Osteoblast (primary cell): ENCODE measurements at places on chromosomes 7 and 10. TPM values are rescaled to one million over a fixed set of nuclear protein-coding genes. Genes with fewer than 3 reads are reported as not detected.
A peak's percentile ranks its signal among the peaks of the same experiment; 100 is the strongest.

- no peak overlapping the region for H3K27ac ChIP-seq
- peaks cover 12% of the 10 kb centered on the region for H3K27me3 ChIP-seq
- DNase-seq: no peak
Measured at GRCh38 chr10:59078978-59079377, 97.5 kb upstream of the PHYHIPL start.

- H3K27me3 ChIP-seq: no peaks in the 10 kb centered on the region
- no peaks in the 10 kb centered on the region for H3K36me3 ChIP-seq
Measured at GRCh38 chr7:82373926-82374635, 69.5 kb downstream of the CACNA2D1 start.

DNA sequence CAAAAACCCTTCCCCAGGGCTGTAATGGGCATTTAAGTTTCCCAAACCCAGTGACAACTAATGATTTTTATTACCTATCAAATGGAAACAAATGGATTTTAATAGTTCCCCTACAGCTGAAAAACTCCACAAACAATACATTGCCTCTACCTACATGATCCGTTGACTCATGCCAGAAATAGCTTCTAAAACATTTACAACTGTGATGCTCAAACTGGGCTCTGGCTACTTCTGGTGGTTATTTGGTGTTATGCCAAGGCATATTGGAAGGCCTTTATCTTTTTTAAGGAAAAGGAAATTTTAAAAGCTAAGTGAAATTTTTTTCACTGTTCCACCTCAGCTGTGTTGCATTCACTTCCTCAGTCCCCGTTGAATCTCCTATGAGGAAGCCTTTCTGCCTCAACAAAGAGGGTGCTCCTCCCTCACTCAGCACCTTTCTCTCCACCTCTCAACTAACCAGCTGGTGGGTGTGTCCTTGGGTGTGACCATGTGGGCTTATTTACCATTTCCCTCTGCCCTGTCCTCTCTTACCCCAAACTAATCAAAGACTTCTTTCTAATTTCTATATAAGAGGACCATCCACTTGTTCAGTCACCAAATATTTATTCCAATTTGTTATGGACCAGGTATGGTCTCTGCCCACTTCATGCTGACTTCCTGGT lies 82.9 kb downstream of the PRTFDC1 start:
- DNase-seq: no peak
- H3K27ac ChIP-seq: no peak overlapping the region
- H3K27me3 ChIP-seq: no peaks in the 10 kb centered on the region

- H3K4me1 ChIP-seq: peaks cover 5% of the 10 kb centered on the region
- no peak for DNase-seq
- H3K36me3 ChIP-seq: no peaks in the 10 kb centered on the region
- peaks cover 24% of the 10 kb centered on the region for H3K27me3 ChIP-seq
Measured at GRCh38 chr10:113390896-113391295, 162.0 kb upstream of the HABP2 start.

DNA sequence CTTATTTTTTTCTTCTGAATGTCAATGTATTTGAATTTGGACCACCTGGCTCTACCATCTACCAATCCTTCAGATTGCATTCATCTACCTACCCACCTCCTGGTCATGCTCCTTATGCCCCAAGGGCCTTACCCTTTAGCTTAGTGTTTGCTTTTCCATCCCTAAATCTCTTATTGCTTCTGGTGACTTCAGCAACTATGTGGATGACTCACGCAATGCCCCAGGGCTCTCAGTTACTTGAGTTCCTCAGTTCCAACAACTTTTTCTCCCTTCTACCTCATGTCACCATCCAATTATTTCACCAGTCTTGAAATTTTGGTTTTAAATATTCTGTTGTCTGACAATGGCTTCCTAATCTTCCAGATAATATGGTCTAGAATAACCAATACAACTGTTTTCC lies 118.9 kb downstream of the CFAP58 start:
- peaks cover 5% of the 10 kb centered on the region for H3K27me3 ChIP-seq
- no peak for DNase-seq
- peak overlapping the region; percentile 28 for H3K27ac ChIP-seq
- no peak overlapping the region for H3K4me3 ChIP-seq
- H3K36me3 ChIP-seq: no peaks in the 10 kb centered on the region

DNA sequence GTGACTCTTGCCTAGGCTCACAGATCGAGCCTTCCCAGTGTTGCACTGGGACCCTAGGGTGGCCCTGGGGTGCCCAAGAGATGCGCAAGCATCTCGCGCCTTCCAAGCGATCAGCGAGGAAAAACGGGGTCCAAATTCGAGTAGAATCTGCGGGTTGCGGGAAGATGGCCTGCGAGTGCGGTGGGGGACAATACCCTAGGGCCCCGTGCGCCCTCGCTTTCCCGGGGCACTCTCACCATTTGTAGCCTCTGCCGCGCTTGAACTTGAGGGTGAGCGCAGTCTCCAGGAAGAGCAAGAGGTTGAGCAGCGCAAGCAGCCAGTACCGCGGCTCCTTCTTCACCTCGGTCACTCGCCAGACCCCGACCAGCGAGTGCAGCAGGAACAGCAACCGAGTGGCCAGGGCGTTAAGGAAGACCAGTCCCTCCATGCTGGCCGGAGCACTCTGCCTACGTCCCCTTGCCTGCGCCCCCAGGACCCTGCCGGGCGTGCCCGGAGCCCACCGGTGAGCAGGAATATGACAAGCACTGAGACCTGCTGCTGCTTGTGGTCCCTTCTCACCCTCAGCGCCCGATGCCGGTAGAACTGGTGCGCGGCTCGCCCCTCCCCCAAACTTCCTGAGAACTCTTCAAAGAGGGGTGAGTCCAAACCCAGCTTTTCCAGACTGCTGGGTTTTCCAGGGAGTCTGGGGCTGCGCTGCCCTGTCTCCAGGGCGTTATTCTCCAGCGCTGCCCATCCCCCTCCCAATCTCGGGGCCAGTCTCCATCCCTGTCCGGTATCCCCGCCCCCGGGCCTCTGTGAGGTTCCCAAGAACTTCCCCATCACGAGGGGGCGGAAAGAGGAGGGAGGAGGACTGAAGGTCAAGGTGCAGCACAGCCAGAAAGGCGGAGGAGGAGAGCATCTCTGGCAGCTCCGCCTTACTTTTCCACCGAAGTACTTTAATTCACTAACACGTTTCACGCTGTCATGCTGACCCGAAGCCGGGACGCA lies at the start of gene TMEM26:
TSS of gene TMEM26 (minus strand) at position 727 of the 987 bp plus-strand sequence. CDS start at position 427, 300 bp downstream.
- no peaks in the 10 kb centered on the region for H3K36me3 ChIP-seq
- H3K4me3 ChIP-seq: peak within 1 kb of the TSS; percentile 80
- no peak within 1 kb of the TSS for H3K27ac ChIP-seq
- peak; percentile 77 for DNase-seq

- H3K36me3 ChIP-seq: no peaks in the 10 kb centered on the region
- H3K27ac ChIP-seq: no peak overlapping the region
- H3K4me1 ChIP-seq: no peaks in the 10 kb centered on the region
- DNase-seq: no peak
- H3K4me3 ChIP-seq: no peak overlapping the region
Measured at GRCh38 chr10:86333826-86334487, 32.6 kb downstream of the GRID1 start.

DNA sequence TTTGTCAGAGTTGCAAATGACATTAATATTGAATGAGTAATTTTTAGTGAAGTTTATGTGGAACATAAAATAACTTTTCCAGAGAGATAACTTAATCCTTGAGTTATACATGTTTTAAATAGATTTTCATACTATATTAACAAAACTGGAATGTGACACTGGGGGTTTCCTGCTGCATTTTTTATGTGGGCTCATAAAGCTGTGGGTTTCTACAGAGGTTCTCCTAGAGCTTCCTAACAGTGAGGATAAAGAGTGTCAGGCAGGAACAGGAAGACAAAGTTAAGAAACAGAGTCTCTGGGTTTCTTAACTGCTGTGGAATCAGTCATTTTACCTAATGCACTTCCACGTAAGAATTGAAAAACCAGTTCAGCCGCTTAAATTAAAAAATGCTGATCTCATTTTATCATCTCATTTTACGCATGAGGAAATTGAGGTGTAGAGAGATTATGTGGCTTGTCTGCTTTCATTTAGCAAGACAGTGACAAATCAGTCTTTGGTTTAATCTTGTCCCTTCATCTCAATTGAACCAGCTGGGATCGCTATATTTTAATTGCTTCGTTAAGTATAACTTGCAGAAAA lies 5.0 kb downstream of the CD36 start:
- no peak for DNase-seq
- no peaks in the 10 kb centered on the region for H3K36me3 ChIP-seq
- H3K4me3 ChIP-seq: no peak overlapping the region
- H3K27ac ChIP-seq: no peak overlapping the region
- peaks cover 3% of the 10 kb centered on the region for H3K4me1 ChIP-seq

- no peaks in the 10 kb centered on the region for H3K36me3 ChIP-seq
- H3K4me1 ChIP-seq: peaks cover 32% of the 10 kb centered on the region
Measured at GRCh38 chr10:91352760-91353159, 57.4 kb upstream of the HECTD2 start.

- no peak overlapping the region for H3K4me3 ChIP-seq
- no peak overlapping the region for H3K27ac ChIP-seq
- H3K36me3 ChIP-seq: no peaks in the 10 kb centered on the region
- no peaks in the 10 kb centered on the region for H3K27me3 ChIP-seq
Measured at GRCh38 chr7:109407756-109408155, 838.1 kb downstream of the DNAJB9 start.

GRCh38 chr7:49174396-49174795 lies 250.0 kb downstream of the CDC14C start:
- DNase-seq: peak; percentile 11
- no peak overlapping the region for H3K4me3 ChIP-seq
- no peaks in the 10 kb centered on the region for H3K36me3 ChIP-seq
- H3K27ac ChIP-seq: no peak overlapping the region
- H3K27me3 ChIP-seq: no peaks in the 10 kb centered on the region
- H3K4me1 ChIP-seq: no peaks in the 10 kb centered on the region

DNA sequence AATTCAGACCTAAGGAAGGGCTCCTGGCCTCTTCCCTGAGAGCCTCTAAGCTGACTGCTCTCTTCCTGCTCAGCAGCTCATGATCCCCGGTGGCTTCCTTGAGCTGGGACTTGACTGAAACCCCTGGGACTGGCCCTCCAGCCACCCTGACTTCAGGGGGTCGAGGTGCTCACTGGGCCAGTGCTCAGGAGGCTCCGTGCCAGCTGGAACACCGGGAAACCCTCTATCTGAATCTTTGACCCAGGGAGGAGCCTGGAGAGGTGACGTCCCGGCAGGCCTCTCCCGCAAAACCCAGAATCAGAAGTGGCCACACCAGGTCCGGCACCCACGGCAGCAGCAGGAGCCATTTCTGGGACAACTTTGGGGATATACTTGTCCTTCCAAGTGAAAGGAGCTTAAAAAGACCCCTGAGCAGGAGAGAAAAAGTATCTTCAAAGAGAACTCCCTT lies 110.7 kb downstream of the WDR37 start:
- no peak overlapping the region for H3K4me3 ChIP-seq
- no peak overlapping the region for H3K27ac ChIP-seq
- H3K4me1 ChIP-seq: no peaks in the 10 kb centered on the region
- peak; percentile 41 for DNase-seq
- H3K36me3 ChIP-seq: no peaks in the 10 kb centered on the region

DNA sequence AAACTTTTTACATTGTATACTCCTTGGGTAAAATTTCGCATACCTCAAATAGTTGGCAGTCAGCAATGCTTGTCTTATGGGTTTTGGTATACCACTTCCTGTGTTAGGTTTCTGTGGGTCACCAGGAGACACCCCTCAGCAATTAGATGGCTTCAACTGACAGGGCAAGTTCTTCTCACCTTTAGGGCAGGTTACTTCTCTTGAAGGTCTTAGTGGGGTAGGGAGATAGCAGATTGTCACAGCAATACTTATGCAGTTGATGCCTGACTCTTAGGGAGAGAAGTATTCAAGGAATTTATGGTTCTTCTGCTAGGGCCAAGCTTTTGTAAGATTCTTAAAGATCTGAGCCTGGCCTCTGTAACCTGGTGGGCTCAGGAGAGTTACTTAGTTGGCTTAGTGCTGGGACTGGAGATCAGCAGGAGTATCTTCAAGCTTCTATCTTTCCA lies 42.9 kb downstream of the MKLN1 start:
- H3K27ac ChIP-seq: peak overlapping the region; percentile 38
- H3K4me3 ChIP-seq: no peak overlapping the region
- DNase-seq: no peak

DNA sequence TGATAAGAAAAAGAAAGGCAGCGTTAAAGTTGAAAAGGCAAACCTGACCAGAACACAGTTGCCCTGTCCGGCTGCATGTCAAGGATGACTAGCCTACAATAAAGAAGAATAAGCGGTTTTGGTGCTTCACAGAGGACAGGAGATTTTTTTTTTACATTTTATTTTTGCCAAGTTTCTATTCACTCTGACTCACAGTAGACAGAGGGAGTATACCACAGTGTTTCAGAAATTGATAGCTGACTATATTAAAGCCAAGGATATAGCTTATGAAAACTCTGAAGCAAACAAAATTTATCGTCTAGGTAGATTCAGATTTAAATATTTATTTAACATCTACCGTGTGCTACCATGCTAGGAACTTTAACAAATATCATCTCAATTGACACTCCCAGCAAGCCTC lies 16.9 kb upstream of the POLR1F start:
- no peak for DNase-seq
- no peak overlapping the region for H3K27ac ChIP-seq
- no peak overlapping the region for H3K4me3 ChIP-seq
- no peaks in the 10 kb centered on the region for H3K36me3 ChIP-seq

DNA sequence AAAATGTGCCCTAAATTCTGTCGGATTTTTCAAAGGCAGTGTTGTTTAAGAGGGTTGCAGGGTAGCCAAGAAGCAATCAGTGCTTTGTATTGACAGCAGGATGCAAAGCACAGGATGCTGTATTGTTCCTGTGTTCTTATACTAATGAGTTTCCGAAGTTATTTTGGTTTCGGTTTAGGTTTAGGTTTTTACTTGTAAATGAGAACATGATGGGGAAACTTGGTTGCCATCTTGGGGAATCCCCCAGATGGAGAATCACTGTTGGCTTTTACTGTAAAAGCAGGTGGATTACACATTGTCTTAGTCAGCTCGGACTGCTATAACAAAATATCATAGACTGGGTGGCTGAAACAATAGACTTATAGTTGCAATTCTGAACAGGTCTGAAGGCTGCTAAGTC lies 72.1 kb downstream of the INHBA start:
- H3K4me3 ChIP-seq: no peak overlapping the region
- no peaks in the 10 kb centered on the region for H3K4me1 ChIP-seq
- no peak for DNase-seq
- H3K27ac ChIP-seq: no peak overlapping the region

- no peak for DNase-seq
- H3K4me1 ChIP-seq: no peaks in the 10 kb centered on the region
- no peak overlapping the region for H3K4me3 ChIP-seq
- H3K27ac ChIP-seq: no peak overlapping the region
Measured at GRCh38 chr10:64571056-64571455, 1049.9 kb downstream of the REEP3 start.

GRCh38 chr7:113664867-113665266 lies 253.9 kb downstream of the PPP1R3A start:
- DNase-seq: no peak
- no peaks in the 10 kb centered on the region for H3K4me1 ChIP-seq
- H3K36me3 ChIP-seq: no peaks in the 10 kb centered on the region
- H3K4me3 ChIP-seq: no peak overlapping the region

- no peaks in the 10 kb centered on the region for H3K27me3 ChIP-seq
- DNase-seq: no peak
- H3K27ac ChIP-seq: no peak overlapping the region
- H3K36me3 ChIP-seq: no peaks in the 10 kb centered on the region
- no peaks in the 10 kb centered on the region for H3K4me1 ChIP-seq
Measured at GRCh38 chr10:8389630-8390029, 335.1 kb downstream of the GATA3 start.

The RADIL gene
- total RNA-seq: 0.29 and 1.1 TPM in 2 replicates

The RNLS gene
- 22.4 and 23.0 TPM in 2 replicates for total RNA-seq

The CPVL gene
- 0.36 TPM in 1 of 2 replicates, not detected in the other for total RNA-seq

The FGFR2 gene
- total RNA-seq: 9.7 and 13.8 TPM in 2 replicates

The CCDC146 gene
- total RNA-seq: 2.4 and 5.1 TPM in 2 replicates

The LRRN3 gene
- total RNA-seq: 2.2 and 2.4 TPM in 2 replicates

The PTEN gene
- total RNA-seq: 169 and 193 TPM in 2 replicates

The DYNC1I1 gene
- total RNA-seq: 2.2 and 2.9 TPM in 2 replicates

The ST8SIA6 gene
- 0.36 and 0.88 TPM in 2 replicates for total RNA-seq
